ENCODE measurements at places on chromosomes 16 and 17.
A peak's percentile ranks its signal among the peaks of the same experiment; 100 is the strongest.

DNA sequence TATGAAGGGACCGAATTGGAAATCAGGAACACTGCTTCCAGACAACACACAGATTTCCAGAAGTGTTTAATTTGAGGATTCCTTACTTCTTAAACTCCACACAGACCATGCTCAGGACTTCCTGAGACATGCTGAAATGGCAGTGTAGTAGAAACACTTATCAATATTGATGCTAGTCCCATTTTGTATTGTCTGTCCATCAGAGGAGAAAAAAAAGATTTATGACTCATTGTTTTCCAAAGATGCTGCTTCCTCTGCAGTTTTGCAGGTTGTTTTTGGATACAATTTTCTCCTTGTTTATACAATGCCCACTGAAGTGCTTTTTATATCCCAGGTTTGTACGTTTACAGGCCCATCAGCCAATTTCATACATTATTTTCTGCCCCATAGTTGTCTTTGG, 68.3 kb upstream of the TANC2 start:
- peak; percentile 33 for DNase-seq

DNA sequence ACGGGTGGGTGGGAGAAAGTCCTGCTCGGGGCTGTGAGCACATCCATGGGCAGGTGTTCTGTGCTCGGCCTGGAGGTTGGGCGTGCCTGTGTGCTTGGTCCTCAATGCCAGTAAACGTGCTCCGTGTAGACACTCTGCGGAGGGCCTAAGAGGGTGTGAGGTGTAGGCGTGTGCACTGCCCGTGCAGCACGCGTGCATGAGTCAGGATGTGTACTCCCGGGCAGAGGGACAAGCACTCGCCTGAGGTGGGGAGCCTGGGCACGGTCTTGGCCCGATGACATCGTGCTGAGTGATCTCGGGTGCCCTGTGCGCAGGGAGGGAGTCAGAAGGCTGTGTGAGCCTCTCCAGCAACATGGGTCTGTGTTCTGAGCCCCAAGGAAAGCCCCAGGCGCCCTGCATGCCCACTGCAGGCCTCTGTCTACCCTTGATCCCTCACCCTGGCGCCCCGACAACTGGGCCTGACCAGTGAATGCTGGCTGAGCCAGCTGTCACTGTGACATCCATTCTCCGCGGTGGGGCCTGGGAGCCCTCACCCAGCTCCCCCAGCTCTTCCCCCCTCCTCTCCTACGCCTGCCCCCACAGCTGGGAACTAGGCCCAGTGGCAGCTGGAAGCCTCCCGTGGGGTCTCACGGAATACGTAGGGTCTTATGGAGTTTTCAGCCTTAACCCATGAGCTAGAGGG, 23.5 kb upstream of the NXPH3 start:
- no peak for DNase-seq

GRCh38 chr17:13554231-13554630, 47.5 kb downstream of the HS3ST3A1 start:
- no peak for DNase-seq

GRCh38 chr16:15608398-15609285, 34.3 kb downstream of the MARF1 start:
- peak; percentile 15 for DNase-seq

DNA sequence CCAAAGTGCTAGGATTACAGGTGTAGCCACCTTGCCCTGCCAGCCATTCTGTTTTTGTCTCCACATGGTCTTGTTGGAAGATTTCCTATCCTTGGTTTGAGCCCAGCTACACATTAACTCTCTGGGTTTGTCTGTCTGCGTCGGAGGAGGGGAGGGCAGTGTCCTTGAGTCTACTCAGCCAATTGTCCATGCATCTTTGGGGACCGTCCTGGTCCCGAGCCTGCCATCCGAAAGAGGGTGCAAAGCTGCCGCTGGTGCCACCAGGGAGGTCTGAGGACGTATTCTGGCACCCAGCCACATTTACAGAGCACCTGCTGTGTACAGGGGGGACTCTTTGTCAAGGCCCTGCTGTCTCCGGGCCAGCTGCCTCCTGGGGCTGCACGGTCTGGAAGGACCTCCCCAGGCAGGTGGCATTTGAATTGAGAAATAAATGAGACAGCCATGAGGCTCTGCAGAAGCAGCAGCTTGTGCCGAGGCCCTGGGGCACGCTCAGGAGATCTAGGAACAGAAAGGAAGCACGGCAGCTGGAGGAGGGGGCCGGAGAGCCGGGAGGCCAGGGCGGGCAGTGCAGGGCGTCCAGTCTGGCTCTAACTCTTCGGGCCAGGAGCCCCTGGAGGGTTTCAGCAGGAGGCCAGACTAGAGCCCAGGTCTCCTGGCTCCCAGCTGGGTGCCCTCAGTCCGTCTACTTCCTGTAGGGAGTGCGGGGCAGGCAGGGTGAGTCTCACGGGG, 1.5 kb downstream of the CYBA start:
- no peak for DNase-seq

DNA sequence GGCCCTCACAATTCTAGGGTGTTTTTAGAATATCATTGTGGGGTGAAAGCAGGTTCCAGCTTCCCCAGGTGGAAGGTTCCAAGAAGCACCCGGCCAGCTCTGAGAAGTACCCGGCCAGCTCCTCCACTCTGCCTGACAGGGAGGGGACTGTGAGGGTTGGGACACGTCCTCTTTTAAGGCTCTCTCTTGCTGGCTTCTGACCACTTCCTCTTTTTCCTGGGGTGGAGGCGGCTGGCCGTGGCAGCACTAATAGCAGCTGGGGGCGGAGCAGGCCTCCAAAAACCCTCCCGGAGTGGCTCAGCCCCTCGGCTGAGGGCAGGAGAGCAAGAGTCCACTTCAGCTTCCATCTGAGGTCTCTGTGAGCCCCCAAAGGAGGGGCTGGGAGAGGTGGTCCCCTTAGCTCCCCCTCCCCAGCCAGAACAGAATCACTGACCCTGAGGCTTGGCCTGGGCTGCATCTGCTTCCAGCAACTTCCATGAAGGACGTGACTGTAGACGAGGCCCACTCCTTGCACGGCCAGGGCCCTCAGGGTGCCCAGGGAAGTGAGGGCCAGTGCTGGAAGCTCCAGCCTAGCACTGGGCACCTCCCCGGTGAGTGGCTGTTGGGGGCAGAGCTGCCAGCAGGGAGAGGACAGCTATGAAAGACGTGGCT, 26.7 kb upstream of the PLCG2 start:
- peak; percentile 18 for DNase-seq

- no peak for DNase-seq
These were observed 4.2 kb upstream of the CCNF start for GRCh38 chr16:2425008-2425518.

DNA sequence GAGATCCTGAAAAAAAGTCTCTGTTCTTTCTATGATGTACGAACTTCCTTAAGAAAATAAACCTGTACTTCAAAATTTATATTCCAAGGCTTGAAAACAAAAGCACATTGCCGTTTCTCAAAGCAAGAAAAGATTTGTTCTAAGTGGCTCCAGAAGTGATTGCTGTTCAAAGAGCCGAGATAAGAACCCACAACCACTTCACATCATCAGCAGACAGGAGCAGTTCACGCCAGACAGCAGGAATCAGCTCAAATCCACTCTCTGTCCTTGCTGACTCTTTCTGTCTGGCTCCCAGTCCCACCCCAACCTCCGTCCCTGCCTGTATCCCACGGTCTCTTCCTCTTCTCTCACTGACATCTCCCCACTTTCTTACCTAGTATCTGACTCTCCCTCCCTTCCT, 85.0 kb upstream of the MYOCD start:
- peak; percentile 4 for DNase-seq

GRCh38 chr17:40097931-40098845, 2.2 kb downstream of the NR1D1 start:
- peak; percentile 69 for DNase-seq

DNA sequence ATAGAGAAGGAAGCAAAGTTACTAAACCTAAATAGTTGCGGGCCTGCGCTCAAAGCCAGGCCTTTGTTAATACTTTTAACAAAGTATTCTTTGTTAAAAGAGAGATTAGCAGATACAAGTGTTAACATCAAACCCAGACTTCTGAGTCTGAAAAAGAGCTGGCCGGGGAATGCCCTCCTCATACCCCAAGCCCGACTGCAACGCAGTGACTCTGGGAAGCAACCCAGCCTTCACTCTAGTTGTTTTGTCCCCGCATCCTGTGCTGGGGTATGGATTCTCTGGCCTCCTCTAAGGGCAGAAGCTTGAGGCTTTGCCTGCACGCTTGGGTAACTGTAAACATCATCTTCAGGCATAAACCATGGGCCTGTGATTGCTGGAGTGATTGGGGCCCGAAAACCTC, 48.3 kb downstream of the ADCY7 start:
- DNase-seq = no peak

DNA sequence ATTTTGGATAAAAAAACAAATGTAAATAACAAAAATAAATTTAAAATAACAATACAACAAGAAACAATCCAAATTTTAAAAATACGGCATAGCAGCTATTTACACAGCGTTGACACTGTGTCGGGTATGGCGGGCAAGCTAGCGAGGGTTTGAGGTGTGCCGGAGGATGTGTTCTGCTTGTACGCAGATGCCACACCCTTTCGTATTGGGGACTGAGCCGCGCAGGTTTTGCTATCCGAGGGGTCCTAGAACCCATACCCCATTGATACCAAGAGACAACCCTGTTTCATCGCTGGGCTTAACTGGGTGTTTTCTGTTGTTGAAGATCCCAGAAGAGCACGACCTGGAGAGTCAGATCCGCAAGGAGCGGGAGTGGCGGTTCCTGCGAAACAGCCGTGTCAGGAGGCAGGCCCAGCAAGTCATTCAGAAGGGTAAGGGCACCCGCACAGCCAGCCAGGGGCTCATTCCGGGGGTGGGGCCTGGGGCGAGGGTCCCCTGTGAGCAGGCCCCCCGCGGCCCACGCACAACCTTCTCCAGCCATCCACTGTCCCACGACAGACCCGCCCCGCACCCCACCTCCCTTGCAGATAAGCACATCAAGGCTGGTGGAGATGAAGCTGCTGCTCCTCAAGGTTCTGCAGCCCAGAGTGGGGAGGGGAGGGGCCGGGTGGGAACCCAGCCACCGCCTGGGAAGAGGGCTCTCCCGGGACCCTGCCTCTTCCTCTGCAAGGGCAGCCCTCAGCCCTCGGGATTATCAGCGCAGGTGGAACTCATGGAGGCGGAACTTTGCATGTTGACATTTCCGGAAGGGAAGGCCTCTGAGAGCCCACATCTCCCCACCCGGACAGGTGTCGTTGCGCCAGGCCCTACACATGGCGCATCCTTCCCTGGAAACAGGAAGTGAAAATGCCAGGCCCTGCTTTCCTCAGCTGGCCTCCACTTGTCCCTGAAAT, 51.2 kb upstream of the CHMP6 start:
- DNase-seq = no peak
